ENCODE measurements at places on chromosomes 6 and 20.

- DNase-seq, result no peak
Observed at GRCh38 chr6:50600280-50600679, 113.0 kb upstream of the TFAP2D start.

DNA sequence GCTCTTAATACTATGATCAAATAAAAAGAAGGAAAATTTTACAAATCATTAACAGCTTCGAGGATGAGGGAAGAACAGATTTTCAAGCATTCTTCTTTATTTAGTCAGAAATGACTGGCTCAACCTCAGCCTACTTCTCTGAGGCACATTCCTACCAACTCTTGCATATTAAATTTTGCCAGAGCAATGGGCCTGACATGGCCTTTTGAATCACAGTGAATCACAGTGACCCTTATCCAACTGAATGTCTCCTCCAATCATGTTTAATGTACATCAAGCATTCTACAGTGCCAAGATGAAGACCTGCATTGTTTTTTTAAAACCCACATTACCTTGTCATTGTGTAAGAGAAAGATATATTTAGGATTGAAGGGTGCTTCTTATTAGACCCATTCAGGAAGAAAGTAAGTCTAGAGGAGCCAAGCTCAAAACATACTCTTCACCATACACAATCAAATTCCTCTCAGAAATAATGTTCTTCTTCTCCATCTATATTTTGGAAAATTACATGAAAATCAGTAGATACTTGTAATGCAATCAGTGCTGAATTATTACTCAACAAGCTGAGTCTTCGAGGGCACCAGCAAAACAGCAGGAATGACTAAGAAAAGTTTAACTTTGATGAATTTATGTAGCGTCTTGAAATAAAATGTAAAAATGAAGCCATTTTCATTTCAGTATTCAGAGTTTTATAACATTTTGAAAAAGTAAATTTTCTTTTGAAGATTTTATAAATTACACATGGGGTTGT lies 44.1 kb upstream of the MOXD1 start:
- DNase-seq, result no peak

DNA sequence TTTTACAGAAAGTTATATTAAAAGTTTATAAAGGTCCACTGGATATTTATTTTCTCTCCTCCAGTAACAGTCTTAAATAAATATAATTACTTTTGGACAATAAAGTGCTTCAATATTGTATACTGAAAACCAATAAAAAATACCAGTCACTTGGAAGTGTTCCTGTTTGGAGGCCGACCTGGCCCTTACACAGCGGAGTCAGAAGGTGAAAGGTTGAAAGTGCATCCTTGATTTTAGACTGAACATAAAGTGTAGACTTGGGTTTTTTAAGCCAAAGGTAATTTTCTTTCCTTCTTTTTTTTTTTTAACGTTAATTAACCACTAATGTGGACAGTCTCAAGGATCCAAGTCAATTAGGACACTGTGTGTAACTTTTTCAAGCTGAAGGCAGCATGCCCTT lies 152.3 kb upstream of the TBX18 start:
- DNase-seq, result no peak

GRCh38 chr6:28543651-28544610 lies 18.2 kb downstream of the GPX5 start:
- no peak for DNase-seq

DNA sequence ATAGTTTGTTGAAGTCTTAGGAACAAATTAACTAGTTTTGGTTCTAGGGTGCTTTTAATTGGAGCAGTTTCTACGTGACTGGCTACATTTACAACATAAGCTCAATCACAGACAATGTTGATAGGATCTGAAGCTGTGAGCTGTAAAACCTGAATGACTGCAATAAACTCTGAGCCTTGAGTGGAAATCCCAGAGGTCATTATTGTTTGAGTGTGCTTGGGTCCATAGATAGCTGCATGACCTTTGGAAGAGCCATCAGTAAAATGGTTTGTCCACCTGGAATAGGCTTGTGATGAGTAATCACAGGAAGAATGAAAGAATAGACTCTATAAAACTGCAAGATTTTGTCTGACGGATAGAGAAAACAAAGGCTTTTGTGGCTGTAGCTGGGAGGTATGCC lies 26.7 kb downstream of the HLA-DRB1 start:
- no peak for DNase-seq

DNA sequence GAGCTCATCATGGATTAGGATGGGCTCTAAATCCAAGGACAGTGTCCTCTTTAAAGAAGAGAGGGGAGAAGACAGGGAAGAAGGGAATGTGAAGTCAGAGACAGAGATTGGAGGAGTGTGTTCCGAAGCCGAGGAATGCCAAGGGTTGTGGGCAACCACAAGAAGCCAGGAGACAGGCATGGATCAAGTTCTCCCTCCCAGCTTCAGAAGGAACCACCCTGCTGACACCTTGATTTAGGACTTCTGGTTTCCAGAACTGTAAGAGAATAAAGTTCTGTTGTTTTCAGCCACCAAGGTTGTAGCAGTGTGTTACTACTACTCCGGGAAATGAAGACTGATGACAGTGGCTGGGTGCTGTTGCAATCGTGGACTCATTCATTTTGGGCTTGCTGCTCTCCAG lies 120.1 kb downstream of the RPS12 start:
- no peak for DNase-seq

DNA sequence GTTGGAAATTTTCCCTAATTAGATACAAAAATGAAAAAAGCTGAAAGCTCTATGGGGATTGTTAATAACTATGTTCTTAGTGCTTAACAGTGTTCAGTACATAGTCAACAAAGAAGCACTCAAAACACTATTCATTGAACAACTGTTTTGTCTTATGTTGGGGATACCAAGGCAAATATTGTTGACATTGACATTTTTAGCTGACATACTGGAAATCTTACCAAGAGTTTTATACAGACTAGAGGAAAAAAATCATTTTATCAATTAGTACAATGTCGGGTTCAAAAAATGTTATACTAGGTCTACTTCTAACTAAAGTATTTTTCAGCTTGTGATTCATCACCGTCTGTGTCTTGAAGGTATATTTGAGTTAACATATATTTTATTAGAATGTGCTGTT lies 40.2 kb downstream of the KLHL31 start:
- DNase-seq, result no peak

- DNase-seq, result no peak
Observed at GRCh38 chr6:33665957-33666356, 44.8 kb downstream of the ITPR3 start.
